Progenitor cell of endocrine pancreas (in vitro differentiated cells): ENCODE measurements at places on chromosomes 7 and 10. TPM values are rescaled to one million over a fixed set of nuclear protein-coding genes. Genes with fewer than 3 reads are reported as not detected.
A peak's percentile ranks its signal among the peaks of the same experiment; 100 is the strongest.

GRCh38 chr7:23247046-23247602 is 549 bp downstream of the GPNMB start:
- no peaks in the 10 kb centered on the region for H3K36me3 ChIP-seq
- H3K27me3 ChIP-seq: peaks cover 48% of the 10 kb centered on the region
- no peak overlapping the region for H3K27ac ChIP-seq
- no peak overlapping the region for H3K4me3 ChIP-seq
- H3K4me1 ChIP-seq: no peaks in the 10 kb centered on the region

DNA sequence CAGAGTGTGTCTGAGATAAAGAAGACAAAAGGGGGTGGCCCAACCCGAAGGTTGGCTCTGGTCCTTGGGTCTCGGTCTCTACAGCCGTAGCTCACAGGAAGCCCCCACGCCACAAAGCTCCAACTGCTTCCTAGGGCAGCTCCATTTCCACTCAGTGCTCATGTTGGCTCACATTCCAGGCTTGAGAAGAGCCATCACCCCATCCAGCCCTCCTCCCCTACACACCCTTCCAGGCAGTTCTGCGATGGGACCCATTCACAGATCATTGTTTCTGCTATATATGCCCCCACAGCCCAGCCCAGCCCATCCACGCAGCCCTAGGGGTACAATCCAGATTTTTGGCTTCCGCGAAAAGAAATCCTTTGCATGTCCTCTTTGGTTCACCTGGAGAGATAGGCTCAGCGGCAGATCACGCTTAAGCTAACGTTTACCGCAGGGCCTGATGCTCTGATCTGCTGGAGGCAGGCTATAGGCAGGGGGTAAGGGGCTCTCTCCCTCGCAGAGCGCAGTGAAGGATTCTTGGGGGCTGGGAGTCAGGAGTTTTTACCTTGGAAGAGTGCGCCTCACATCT is 6.2 kb upstream of the HOXA11 start:
- H3K4me1 ChIP-seq: peaks cover 5% of the 10 kb centered on the region
- no peak overlapping the region for H3K27ac ChIP-seq
- H3K27me3 ChIP-seq: peaks cover 96% of the 10 kb centered on the region
- H3K4me3 ChIP-seq: no peak overlapping the region
- DNase-seq: no peak

DNA sequence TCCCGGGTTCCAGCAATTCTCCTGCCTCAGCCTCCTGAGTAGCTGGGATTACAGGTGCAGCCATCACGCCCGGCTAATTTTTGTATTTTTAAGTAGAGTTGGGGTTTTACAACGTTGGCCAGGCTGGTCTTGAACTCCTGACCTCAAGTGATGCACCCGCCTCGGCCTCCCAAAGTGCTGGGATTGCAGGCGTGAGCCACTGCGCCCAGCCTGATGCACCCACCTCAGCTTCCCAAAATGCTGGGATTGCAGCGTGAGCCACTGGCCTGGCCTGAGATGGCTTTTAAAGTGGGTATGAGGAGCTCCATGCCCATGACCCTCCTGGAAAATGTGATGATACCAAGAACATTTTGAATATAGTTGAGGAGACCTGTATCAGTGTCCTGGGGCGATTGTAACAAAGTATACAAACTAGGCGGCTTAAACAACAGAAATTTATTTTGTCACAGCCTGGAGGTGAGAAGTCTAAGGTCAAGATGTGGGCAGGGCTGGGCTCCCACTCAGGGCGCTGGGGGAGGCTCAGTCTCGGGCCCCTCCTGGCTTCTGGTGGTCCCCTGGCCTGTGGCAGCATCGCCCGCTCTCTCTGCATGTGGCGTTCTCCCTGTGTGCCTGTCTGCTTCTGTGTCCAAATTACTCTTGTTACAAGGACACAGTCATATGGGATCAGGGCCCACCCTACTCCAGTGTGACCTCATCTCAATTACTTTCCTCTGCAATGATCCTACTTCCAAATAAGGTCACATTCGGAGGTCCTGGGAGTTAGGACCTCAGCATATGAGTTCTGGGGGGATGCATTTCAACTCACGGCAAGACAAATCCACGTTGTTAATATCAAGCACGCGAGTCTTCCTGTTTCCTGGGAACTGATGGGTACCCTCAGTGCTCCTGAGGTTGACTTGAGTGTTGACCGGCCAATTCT is 108.8 kb downstream of the ACTR3B start:
- H3K27me3 ChIP-seq: no peaks in the 10 kb centered on the region
- no peak overlapping the region for H3K4me3 ChIP-seq
- no peak overlapping the region for H3K27ac ChIP-seq
- no peak for DNase-seq

DNA sequence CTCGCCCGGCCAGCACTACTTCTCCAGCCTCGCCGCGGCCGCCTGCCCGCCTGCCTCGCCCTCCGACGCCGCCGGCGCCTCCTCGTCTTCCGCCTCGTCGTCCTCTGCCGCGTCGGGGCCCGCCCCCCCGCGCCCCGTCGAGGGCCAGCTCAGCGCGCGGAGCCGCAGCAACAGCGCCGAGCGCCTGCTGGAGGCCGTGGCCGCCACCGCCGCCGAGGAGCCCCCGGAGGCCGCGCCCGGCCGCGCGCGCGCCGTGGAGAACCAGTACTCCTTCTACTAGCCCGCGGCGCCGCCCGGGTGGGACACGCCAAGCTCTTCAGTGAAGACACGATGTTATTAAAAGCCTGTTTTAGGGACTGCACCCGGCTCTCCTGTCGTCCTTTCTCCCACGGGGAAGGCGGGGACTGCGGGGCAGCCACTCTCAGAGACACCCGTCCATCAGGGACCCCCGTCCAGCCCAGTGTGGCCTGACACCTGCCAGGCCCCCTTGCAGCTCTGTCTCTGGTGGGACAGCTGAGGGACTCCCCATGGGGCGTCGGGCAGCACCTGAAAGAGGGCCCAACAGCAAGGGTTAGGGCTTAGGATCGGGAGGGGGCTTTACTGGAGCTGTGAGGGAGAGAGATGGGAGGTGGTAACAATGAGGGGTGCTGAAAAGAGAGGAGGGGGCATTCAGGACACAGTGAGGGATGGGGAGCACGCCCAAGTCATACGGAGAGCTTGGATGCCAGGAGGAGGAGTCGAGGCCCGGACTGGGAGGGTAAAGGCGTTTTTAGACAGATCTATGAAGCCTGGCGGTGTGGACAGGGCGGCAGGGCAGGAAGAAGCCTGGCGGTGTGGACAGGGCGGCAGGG is 34.7 kb downstream of the SPDYE6 start:
- no peaks in the 10 kb centered on the region for H3K4me1 ChIP-seq
- H3K27me3 ChIP-seq: peaks cover 15% of the 10 kb centered on the region
- DNase-seq: no peak
- H3K4me3 ChIP-seq: no peak overlapping the region

- no peaks in the 10 kb centered on the region for H3K27me3 ChIP-seq
- H3K4me3 ChIP-seq: peak overlapping the region; percentile 75
- peak overlapping the region; percentile 95 for H3K27ac ChIP-seq
- H3K36me3 ChIP-seq: no peaks in the 10 kb centered on the region
Measured at GRCh38 chr10:21514818-21515351, 10.6 kb downstream of the SKIDA1 start.

DNA sequence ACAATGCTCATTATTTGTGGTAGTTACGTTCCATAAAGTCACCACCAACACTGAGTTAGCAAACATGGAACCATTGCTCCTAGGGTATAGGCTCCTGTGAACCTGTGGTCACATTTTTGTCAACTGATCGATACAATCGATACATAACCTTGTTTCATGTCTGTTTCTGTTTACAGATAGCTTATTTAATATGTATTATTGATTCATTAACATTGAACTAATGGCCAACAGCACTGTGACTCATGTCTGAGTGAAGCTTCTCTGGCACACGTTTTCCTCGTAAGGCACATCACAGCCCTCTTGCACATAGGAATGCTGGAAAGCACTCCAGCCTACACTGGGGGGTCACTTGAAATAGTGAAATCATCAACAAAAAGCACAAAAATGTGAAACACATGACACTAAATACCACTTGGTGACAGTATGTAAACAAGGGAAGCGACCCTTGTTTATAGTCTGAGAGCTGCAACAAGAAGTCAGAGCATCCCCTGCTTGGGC is 27.0 kb downstream of the GHRHR start:
- H3K4me1 ChIP-seq: peaks cover 10% of the 10 kb centered on the region
- H3K36me3 ChIP-seq: no peaks in the 10 kb centered on the region
- H3K4me3 ChIP-seq: no peak overlapping the region
- no peak overlapping the region for H3K27ac ChIP-seq

- H3K27me3 ChIP-seq: no peaks in the 10 kb centered on the region
- H3K4me3 ChIP-seq: no peak overlapping the region
- DNase-seq: no peak
- H3K4me1 ChIP-seq: peaks cover 12% of the 10 kb centered on the region
Measured at GRCh38 chr7:35816514-35816913, 15.7 kb downstream of the SEPTIN7 start.

C10orf67 gene
- 0.38 TPM in 1 of 2 replicates, not detected in the other for total RNA-seq

ARHGEF35 gene
- 17.3 and 19.5 TPM in 2 replicates for total RNA-seq

DNA sequence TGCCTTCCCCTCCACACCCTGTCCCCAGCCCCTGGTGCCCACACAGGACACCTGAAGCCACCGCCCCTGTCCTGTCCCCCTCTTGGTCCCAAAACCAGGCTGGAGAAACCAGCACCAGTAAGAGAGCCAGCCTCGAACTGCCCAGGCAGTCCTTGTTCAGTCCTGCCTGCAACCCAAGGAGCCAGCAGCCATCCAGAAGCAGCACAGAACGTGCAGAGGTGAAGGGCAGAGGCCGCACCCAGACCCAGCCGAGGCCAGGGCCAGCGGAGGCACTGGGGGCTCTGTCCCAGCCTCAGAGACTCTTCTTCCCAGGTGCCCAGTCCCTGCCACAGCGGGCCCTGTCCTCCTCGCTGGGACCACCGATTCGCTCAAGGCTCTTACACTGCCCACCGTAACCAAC is 23.3 kb upstream of the CNPY1 start:
- no peaks in the 10 kb centered on the region for H3K4me1 ChIP-seq
- H3K36me3 ChIP-seq: no peaks in the 10 kb centered on the region
- no peak overlapping the region for H3K27ac ChIP-seq
- DNase-seq: no peak
- peaks cover 29% of the 10 kb centered on the region for H3K27me3 ChIP-seq
- H3K4me3 ChIP-seq: no peak overlapping the region

DNA sequence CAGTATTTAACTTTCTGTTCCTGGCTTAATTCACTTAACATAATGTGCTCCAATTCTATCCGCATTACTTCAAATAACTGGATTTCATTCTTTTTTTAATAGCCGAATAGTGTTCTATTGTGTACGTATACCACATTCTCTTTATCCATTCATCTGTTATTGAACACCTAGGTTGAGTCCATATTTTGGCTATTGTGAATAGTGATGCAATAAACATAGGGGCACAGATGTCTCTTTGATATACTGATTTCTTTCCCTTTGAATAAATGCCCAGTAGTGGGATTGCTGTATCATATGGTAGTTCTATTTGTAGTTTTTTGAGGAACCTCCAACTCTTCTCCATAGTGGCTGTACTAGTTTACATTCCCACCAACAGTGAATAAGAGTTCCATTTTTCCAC is 25.5 kb upstream of the TSPAN33 start:
- H3K27ac ChIP-seq: no peak overlapping the region
- H3K4me1 ChIP-seq: no peaks in the 10 kb centered on the region
- no peak for DNase-seq

GRCh38 chr10:132414402-132415016 is 17.5 kb downstream of the PWWP2B start:
- peaks cover 6% of the 10 kb centered on the region for H3K36me3 ChIP-seq
- H3K4me3 ChIP-seq: no peak overlapping the region
- peaks cover 35% of the 10 kb centered on the region for H3K4me1 ChIP-seq
- DNase-seq: no peak

ANKRD61 gene
- 0.22 and 0.47 TPM in 2 replicates for total RNA-seq

FOXI2 gene
- total RNA-seq: 1.7 and 4.7 TPM in 2 replicates

SPDYE11 gene
- total RNA-seq: 0.22 TPM in 1 of 2 replicates, not detected in the other

DNA sequence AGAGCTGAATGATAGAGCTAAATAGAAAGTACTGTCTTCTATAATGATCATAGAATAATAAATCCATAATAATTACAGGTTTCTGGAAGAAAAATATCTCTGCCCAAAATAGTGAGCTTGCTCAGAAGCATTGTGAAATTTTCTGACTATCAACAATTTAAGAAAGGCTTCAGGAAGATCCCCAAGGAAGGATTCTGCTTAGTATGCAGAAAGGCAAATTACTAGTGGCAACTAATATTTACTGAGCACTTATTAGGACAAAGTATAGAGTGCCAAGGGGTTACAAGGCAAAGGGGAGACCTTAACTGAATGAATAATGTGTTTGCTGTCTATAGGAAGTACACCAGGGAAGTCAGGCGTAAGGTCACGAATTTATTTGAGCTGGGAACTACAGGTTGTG is 158.1 kb upstream of the LRRTM3 start:
- no peaks in the 10 kb centered on the region for H3K27me3 ChIP-seq
- H3K27ac ChIP-seq: no peak overlapping the region
- no peak overlapping the region for H3K4me3 ChIP-seq
- H3K4me1 ChIP-seq: peaks cover 3% of the 10 kb centered on the region
- DNase-seq: no peak
- H3K36me3 ChIP-seq: no peaks in the 10 kb centered on the region

GRCh38 chr10:28280652-28281051 is 22.2 kb downstream of the MPP7 start:
- H3K4me1 ChIP-seq: peaks cover 35% of the 10 kb centered on the region
- H3K36me3 ChIP-seq: no peaks in the 10 kb centered on the region
- no peak overlapping the region for H3K4me3 ChIP-seq
- DNase-seq: no peak
- no peaks in the 10 kb centered on the region for H3K27me3 ChIP-seq

DNA sequence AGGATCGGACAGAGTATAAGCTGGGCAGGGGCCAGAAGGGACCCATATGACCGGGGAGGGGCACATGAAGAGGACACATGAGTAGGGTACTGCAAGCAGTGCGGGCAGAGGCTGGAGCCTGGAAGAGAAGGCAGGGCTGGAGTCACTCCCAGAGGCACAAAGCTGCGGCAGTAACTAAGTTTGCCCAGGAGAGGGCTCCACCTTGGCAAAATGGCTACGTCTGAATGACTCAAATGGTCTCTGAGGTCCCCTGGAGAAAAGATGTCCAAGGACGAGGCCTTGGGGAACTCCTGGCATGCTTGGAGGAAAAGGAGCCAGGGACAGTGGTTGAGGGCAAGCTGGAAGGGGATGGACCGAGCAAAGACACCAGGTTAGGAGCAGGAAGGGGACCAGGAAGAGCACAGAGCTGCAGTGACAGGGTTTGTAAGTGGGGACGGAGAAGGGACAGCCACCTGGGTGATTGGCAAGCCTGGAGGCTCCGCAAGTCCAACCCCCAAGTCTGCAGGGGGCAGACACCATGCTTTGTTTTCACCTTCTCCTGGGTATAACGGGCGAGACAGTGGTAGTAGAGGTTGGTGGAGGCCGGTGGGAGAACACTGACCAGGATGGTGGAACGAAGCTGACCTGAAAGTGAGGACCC is 43.1 kb upstream of the LBX1 start:
- H3K27me3 ChIP-seq: peaks cover 51% of the 10 kb centered on the region
- no peaks in the 10 kb centered on the region for H3K36me3 ChIP-seq
- no peak overlapping the region for H3K4me3 ChIP-seq
- no peaks in the 10 kb centered on the region for H3K4me1 ChIP-seq

- H3K27me3 ChIP-seq: peaks cover 3% of the 10 kb centered on the region
- DNase-seq: no peak
- no peaks in the 10 kb centered on the region for H3K36me3 ChIP-seq
- H3K4me3 ChIP-seq: no peak overlapping the region
Measured at GRCh38 chr7:96330193-96330592, 8.3 kb upstream of the SLC25A13 start.
